Adrenal gland (tissue), 19 donors: ENCODE measurements at places on chromosomes 5 and 9. TPM values are rescaled to one million over a fixed set of nuclear protein-coding genes. Genes with fewer than 3 reads are reported as not detected.

TERT gene
- not detected for total RNA-seq

MSX2 gene
- 0.85 TPM for total RNA-seq

SPINK9 gene
- not detected for total RNA-seq

SLC25A2 gene
- total RNA-seq: 0.54 TPM

CCDC192 gene
- total RNA-seq: not detected

RIGI gene
- 10.0 TPM for total RNA-seq

ADAMTS19 gene
- total RNA-seq: 0.91 TPM

SNAPC4 gene
- 2.4 TPM for total RNA-seq

HAVCR2 gene
- total RNA-seq: 12.2 TPM

DNA sequence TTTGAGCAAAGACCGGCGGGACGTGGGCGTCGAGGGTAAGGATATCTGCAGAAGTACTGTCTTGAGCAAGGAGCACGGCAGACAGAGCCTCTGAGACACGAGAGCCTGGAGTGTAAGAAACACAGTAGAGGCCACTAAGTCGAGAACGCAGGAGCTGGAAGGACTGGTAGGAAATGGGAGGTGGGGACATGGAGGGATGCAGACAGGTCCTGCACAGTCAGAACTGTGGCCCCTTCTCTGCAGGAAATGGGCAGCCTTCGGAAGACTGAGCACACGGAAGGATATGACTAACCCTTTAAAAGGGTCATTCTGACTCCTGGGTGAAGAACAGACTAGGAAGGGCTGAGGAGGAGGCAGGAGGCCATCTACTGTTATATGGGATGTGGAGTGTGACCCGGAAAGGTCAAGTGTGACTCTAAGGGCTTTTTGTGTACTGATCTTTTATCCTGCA, 1.4 kb upstream of the CAMSAP1 start:
- no peak overlapping the region for H3K27ac ChIP-seq
- no peaks in the 10 kb centered on the region for H3K36me3 ChIP-seq
- no peaks in the 10 kb centered on the region for H3K27me3 ChIP-seq
- no peak for DNase-seq

- DNase-seq: no peak
- H3K36me3 ChIP-seq: no peaks in the 10 kb centered on the region
- H3K27ac ChIP-seq: no peak overlapping the region
- peaks cover 4% of the 10 kb centered on the region for H3K4me1 ChIP-seq
Observed at GRCh38 chr9:38144421-38144820, 75.4 kb upstream of the SHB start.

DNA sequence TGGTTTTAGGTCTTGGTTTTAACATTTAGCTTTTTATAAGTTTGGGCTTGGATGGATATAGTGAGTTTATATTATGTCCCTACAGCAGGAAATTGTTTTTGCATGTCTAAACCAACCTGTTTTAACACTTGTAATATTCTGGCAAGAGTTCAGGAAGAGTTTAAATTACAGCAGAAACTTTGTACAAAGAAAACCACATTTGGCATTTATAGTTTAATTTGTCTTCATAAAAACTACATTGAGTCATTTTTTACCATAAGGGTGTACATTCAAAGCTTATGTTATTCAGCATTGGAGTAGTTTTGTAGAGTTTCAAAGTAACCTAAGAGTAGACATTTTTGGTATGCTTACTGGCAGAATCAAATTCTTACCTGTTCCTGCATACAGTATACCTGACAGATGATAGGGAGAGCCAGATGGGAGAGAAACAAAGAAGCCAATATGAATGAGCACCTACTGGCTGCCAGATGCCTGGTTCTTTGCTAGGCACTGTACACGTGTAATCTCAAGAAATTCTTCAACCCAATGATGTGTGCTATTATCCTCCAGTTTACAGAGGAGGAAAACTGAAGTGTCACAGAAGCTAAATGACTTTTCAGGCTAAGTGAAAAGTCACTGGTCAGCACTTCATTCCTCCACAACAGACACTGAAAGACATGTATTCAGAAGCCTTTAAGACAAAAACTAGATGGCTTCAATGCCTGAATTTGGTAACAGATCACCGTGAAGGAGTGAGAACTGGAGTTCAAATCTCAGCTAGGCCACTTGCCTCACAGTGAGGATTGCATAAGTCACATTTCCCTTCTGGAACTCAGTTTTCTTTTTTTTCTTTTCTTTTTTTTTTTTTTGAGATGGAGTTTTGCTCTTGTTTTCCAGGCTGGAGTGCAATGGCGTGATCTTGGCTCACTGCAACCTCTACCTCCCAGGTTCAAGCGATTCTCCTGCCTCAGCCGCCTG, 25.9 kb upstream of the ECM2 start:
- H3K36me3 ChIP-seq: no peaks in the 10 kb centered on the region
- H3K4me3 ChIP-seq: no peak overlapping the region
- H3K4me1 ChIP-seq: no peaks in the 10 kb centered on the region
- no peak overlapping the region for H3K27ac ChIP-seq
- no peak for DNase-seq

- no peaks in the 10 kb centered on the region for H3K36me3 ChIP-seq
- H3K4me3 ChIP-seq: peak overlapping the region; percentile 96
- no peaks in the 10 kb centered on the region for H3K27me3 ChIP-seq
- H3K27ac ChIP-seq: peak overlapping the region; percentile 100
Observed at GRCh38 chr9:37464426-37465248, 613 bp downstream of the ZBTB5 start.

GRCh38 chr5:72151646-72152045, 44.4 kb downstream of the MAP1B start:
- no peak overlapping the region for H3K4me3 ChIP-seq
- peak overlapping the region; percentile 8 for H3K27ac ChIP-seq
- no peaks in the 10 kb centered on the region for H3K27me3 ChIP-seq
- H3K4me1 ChIP-seq: peaks cover 28% of the 10 kb centered on the region
- DNase-seq: no peak

DNA sequence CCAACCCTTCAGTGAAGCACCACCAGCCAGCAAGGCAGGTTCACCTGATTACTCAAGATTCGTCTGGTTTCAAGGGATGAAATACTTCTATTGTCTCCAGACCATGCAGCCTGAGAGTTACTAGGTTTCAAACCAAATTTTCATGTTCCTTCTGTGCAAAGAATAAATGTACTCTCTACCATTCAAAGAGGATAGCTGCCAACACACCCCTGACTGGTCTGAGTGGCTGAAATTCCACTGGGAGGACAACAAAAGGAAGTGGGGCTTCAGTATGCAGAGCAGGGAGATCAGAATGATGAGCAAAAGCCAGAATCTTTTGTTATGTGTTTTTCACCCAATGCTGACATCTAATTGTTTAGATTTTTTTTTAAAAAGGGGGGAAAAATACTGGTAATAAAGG, 356.3 kb downstream of the BNC2 start:
- H3K36me3 ChIP-seq: no peaks in the 10 kb centered on the region
- no peak overlapping the region for H3K27ac ChIP-seq
- H3K4me1 ChIP-seq: peaks cover 14% of the 10 kb centered on the region
- no peak overlapping the region for H3K4me3 ChIP-seq
- no peak for DNase-seq

DNA sequence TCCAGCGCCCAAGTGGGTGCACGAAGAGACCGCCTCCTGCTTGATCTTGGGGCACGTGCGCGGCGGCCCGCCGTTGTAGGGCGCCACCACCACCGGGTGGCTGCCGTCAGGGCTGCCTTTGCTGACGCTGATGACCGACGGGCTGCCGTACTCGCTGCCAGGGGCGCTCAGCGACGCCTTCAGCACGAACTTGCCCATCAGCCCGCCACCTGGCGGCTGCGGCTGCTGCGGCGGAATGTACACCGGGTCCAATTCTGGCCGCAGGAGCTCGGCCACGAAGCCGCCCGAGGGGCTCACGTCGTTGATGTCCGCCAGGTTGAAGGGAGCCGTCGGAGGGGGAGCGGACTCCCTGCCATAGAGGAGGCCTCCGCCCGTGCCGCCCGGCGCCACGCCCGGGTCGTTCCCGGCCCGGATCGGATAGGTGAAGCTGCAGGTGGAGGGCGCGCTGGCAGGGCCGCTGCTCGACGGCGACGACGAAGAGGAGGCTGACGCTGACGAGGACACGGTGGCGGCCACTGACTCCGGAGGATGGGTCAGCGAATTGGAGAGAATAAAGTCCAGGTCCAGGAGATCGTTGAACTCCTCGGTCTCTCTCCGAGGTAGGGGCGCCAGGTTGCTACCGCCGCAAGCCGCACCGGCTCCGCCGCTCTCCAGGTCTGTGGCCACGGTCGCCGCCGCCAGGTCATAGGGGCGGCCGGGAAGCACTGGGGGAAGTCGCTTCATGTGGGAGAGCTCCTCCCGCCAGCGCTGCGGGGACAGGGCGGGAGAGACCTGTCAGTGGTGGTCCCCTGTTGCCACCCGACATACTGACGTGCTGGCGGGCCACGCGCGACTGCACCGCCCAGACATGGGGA, 1.8 kb downstream of the KLF4 start:
- no peak for DNase-seq
- no peaks in the 10 kb centered on the region for H3K36me3 ChIP-seq
- H3K4me3 ChIP-seq: peak overlapping the region; percentile 84
- H3K27ac ChIP-seq: peak overlapping the region; percentile 94
- H3K4me1 ChIP-seq: peaks cover 9% of the 10 kb centered on the region

DNA sequence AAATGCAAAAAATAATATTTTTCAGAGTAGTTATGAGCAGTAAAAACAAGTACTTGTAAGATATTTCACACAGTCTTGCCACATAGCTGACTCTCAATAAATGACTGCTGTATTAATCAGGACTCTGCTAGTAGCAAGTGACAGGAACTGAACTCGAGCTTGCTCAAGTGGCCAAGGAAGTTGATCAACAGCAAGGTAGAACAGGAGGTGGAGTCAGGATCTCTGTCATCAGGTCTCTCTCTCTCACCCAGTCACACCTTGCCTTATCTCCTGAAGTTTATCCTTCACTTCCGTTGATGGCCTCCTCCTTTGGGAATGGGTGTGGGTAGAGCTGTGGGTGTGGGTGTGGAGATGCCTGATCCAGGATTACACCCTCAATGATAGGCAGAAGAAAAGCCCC, 107.0 kb downstream of the GPBP1 start:
- no peak for DNase-seq
- no peak overlapping the region for H3K27ac ChIP-seq
- no peak overlapping the region for H3K4me3 ChIP-seq
- H3K4me1 ChIP-seq: no peaks in the 10 kb centered on the region
- H3K27me3 ChIP-seq: no peaks in the 10 kb centered on the region
- H3K36me3 ChIP-seq: no peaks in the 10 kb centered on the region

DNA sequence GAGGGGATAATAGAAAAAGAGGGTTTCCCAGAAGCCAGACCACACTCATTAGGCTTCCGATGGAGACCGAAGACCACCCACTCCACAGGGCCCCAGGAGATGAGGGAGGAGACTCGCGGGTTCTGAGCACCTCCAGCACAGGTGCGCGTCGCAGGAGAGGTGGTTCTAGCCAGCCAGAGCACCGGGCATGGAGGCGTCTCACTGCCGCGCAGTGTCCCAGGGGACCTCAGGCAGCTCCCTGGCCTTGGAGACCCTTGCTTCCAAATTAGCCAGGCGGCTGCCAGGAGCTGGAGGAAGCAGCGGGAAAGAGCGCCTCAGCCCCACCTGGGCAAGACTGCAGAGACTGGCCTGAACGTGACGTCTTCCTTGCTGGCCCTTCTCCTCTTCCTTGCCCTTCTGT, 115.4 kb upstream of the FBXL7 start:
- no peaks in the 10 kb centered on the region for H3K4me1 ChIP-seq
- no peak for DNase-seq
- no peaks in the 10 kb centered on the region for H3K36me3 ChIP-seq
- no peak overlapping the region for H3K4me3 ChIP-seq
- no peak overlapping the region for H3K27ac ChIP-seq
- H3K27me3 ChIP-seq: no peaks in the 10 kb centered on the region

DNA sequence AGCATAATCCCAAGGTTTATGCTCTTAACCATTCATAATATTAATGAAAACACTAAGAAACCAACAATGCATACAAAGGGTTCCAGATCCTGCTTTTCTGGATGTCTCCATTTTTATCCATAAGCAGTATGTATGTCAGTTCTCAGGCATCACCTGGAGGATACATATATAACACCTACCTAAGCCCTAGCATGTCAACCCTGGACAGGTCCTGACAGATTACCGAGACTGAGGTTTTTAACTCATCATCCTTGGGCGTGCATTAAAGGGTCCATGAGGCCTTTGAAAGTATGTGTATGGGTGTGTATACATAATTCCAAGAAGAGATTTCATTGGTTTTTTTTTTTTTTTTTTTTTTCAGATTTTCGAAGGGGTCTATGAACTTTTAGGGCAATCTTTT, 70.6 kb downstream of the SH3TC2 start:
- no peaks in the 10 kb centered on the region for H3K36me3 ChIP-seq
- no peak for DNase-seq
- H3K4me1 ChIP-seq: no peaks in the 10 kb centered on the region

- H3K27me3 ChIP-seq: no peaks in the 10 kb centered on the region
- H3K4me1 ChIP-seq: no peaks in the 10 kb centered on the region
- H3K36me3 ChIP-seq: no peaks in the 10 kb centered on the region
- no peak overlapping the region for H3K27ac ChIP-seq
Observed at GRCh38 chr5:39547553-39548154, 122.9 kb upstream of the DAB2 start.

GRCh38 chr5:67730917-67731474, 484.6 kb upstream of the PIK3R1 start:
- H3K36me3 ChIP-seq: no peaks in the 10 kb centered on the region
- H3K27me3 ChIP-seq: no peaks in the 10 kb centered on the region
- no peak for DNase-seq
- no peak overlapping the region for H3K27ac ChIP-seq
- no peak overlapping the region for H3K4me3 ChIP-seq

- no peak for DNase-seq
- H3K4me1 ChIP-seq: no peaks in the 10 kb centered on the region
- no peak overlapping the region for H3K4me3 ChIP-seq
Observed at GRCh38 chr5:179509239-179509638, 41.1 kb upstream of the RUFY1 start.

- no peaks in the 10 kb centered on the region for H3K4me1 ChIP-seq
- no peaks in the 10 kb centered on the region for H3K27me3 ChIP-seq
- H3K27ac ChIP-seq: no peak overlapping the region
- no peak overlapping the region for H3K4me3 ChIP-seq
- no peaks in the 10 kb centered on the region for H3K36me3 ChIP-seq
Observed at GRCh38 chr5:96177303-96177869, 215.7 kb upstream of the ELL2 start.

DNA sequence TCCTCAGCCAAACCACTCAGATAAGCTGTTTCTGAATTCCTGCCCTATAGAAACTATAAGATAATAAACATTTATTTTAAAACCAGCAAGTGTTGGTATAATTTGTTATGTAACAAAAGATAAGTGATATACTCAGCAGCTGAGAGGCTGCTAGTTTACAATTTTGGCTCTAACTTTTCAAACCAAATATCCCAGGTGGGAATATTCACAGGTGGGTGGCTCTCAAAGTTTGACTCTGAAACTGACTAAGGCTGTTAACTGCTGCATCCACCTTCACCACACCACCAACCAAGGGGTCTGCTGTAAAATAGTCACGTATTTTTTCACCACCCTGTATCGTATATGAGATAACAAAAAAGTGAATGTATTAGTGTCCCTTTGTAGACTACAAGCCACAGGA, 9.7 kb upstream of the ZNF366 start:
- H3K4me1 ChIP-seq: no peaks in the 10 kb centered on the region
- DNase-seq: no peak
- H3K4me3 ChIP-seq: no peak overlapping the region
- no peaks in the 10 kb centered on the region for H3K27me3 ChIP-seq
- H3K36me3 ChIP-seq: no peaks in the 10 kb centered on the region
- H3K27ac ChIP-seq: no peak overlapping the region

- no peak overlapping the region for H3K4me3 ChIP-seq
- no peaks in the 10 kb centered on the region for H3K27me3 ChIP-seq
- DNase-seq: no peak
- no peaks in the 10 kb centered on the region for H3K4me1 ChIP-seq
- no peak overlapping the region for H3K27ac ChIP-seq
Observed at GRCh38 chr5:66299463-66299862, 155.4 kb downstream of the SREK1 start.
